ENCODE measurements at places on chromosomes 6 and 20.

DNA sequence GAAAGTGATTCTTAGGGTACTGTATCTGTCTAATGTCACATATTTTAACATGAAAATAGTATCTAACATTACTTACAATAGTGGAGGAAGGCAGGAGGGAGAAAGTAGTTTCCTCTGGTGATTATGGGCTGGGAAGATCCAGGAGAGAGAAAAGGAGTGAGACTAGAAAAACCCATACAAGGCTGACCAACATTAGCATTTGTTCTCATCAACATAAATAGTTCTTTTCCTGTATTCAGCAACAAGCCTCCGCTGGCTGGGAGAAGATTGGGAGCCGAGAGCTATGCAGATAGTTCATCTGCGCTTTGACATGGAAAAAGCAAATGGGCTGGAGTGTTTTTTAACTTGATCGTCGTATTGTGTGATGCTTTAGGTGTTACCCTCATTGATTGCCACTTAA lies 239.4 kb downstream of the PHACTR1 start:
- DNase-seq = no peak

GRCh38 chr20:48467622-48468021 lies 360.2 kb downstream of the PREX1 start:
- DNase-seq = no peak

DNA sequence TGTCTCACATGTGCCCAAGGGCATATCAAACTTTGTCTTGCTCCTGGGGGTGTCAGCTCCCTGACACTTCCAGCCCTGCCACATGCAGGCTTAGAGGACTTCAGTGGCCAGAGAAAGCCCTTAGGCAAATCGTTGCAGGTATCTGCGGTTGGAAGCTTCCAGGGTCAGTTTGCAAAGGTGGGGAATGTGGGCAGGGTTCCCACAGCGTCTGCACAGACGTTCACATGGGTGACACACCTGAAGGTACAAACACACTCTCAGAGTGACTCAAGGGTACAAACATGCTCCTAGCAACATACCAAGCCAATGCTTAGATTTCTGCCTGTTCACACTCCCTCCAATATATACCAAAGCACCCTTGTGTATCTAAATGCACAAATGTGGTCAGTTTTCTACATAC lies 30.0 kb downstream of the VSTM2L start:
- DNase-seq = peak; percentile 82

DNA sequence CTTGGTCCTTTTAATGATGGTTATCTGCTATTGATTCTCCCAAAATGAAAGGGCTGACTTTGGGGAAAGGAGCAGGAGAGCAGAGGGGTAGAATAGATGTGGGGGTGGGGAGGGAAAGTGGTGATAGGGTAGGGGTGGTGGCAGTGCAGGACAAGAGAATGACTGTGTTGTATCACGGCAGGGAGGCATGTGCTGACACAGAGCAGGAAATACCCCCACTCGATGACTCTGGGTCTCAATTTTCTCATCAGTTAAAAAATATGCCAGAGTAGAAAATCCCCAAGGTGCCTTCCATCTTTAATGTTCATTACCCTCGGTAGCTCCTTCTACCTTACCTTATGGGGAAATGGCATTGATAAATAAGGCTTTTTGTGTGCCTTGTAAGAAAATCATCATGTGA lies 79.0 kb upstream of the ATXN1 start:
- no peak for DNase-seq

GRCh38 chr6:6922166-6922565 lies 185.6 kb upstream of the RREB1 start:
- DNase-seq = no peak

DNA sequence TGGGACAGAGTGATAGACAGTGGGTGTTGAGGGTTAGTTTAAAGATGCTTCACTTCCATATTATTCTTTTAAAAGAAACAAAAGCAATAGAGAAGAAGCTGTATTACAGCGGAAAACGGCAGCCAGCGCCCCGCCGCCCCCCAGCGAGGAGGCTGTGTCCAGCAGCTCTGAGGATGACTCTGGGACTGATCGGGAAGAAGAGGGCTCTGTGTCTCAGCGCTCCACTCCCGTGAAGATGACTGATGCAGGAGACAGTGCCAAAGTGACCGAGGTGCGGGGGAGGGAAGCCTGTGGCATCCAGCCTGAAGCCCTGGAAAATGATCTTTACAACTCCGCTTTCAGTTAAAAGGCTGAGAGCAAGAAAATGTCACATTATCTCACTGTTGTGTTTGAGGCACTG lies 100.2 kb downstream of the FIG4 start:
- peak; percentile 5 for DNase-seq

- DNase-seq = peak; percentile 57
Measured at GRCh38 chr6:10180138-10181074, 234.5 kb downstream of the TFAP2A start.

GRCh38 chr6:142381845-142382378 lies 80.1 kb downstream of the ADGRG6 start:
- DNase-seq = no peak

- no peak for DNase-seq
Measured at GRCh38 chr6:144714021-144714712, 429.0 kb downstream of the UTRN start.

DNA sequence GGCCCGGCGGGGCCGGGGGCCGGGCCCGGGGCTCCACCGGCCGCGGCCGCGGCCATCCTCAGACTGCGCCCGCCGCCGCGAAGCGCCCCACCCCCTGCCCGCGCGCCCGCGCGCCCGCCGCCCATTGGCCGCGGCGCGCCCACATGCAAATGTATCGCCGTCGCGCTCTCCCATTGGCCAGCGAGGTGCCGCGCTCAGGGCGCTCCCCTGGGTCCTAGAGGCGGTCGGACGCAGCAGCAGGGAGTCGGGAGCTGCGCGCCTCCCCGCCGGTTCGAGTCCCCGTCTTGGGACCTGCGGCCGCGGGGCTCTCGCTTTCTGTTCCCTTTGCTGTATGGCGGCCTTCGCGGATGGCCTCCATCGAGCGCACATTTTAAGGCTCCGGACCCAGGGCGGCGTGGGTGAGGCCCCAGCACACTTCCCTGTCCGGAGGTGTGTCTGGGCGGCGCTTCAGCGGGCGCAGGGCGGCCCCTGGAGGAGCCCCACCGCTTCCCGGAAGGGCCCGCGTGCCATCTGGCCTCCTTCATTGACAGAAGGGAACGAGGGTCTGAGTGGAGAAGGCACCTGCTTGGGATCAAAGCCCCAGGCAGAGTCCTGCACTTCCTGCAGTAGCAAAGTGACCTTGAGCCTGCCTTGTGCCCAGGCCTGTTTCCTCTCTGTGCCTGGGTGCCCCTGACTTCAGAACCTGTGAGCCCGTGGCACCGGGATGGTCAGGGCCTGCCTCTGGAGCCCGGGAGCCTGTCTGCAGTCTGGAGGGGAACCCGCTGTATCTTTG lies at the start of gene CABLES2:
CABLES2 (minus strand) TSS at position 65 of the 772 bp plus-strand sequence; CDS start at position 56, 9 bp downstream.
- DNase-seq = peak; percentile 94

- peak; percentile 5 for DNase-seq
Measured at GRCh38 chr6:16322666-16323312, 84.4 kb downstream of the GMPR start.

GRCh38 chr6:34082864-34083626 lies 62.8 kb downstream of the GRM4 start:
- DNase-seq = no peak

- peak; percentile 98 for DNase-seq
Measured at GRCh38 chr20:18287915-18288748, at the start of gene ZNF133. Gene ZNF133, plus strand, starts transcription at chr20:18288527. Its CDS starts 17,160 bp downstream, at chr20:18305687.

DNA sequence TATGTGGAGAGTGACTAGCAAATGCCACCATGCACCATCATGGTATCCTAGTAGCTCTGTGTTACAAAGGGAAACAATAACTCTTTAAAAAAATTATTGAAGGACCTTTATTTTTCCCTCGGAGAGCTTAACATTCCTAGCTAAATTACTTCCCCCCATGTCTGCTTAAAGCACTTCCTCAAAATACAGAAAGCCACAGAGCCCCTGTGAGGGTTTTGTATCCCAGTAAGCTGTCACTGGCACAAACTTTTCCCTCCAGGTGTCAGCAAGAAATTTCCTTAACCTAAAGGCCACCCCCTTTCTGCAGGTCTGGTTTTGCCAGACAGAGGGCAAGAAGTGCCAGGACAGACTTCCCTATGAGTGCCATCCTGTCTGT lies 340.0 kb upstream of the PRDM1 start:
- no peak for DNase-seq

- DNase-seq = peak; percentile 80
Measured at GRCh38 chr20:44738813-44739477, 6.7 kb upstream of the KCNK15 start.

- no peak for DNase-seq
Measured at GRCh38 chr20:59322081-59322480, 21.7 kb downstream of the EDN3 start.

DNA sequence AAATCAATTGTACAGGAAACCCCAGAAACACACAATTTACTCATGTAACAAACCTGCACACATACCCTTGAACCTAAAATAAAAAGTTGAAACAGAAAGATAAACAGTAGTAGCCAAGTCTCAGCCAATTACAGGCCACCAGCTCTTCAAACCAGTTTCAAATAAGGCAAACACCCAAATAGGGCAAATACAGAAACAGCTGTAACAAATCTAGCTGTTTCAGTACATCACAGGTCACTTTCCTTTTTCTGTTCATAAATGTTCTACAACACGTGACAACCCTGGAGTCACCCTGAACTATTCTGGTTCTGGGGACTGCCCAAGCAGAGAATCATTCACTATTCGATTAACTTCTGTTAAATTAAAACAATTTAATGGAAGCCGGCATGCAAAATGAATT lies 329.0 kb downstream of the GJA1 start:
- DNase-seq = no peak

- DNase-seq = peak; percentile 25
Measured at GRCh38 chr6:136113736-136114173, 136.4 kb downstream of the MTFR2 start.

- no peak for DNase-seq
Measured at GRCh38 chr6:55255113-55255512, 72.2 kb upstream of the GFRAL start.

- peak; percentile 95 for DNase-seq
Measured at GRCh38 chr6:160810238-160810637, 108.2 kb downstream of the PLG start.

- DNase-seq = peak; percentile 90
Measured at GRCh38 chr6:25278914-25279747, at the start of gene CARMIL1. Gene CARMIL1, plus strand, starts transcription at chr6:25279374. Its CDS starts 422 bp downstream, at chr6:25279796.

GRCh38 chr20:49727894-49728885 lies 14.5 kb upstream of the B4GALT5 start:
- no peak for DNase-seq

- DNase-seq = peak; percentile 67
Measured at GRCh38 chr6:143060354-143060805, 309 bp upstream of the AIG1 start.

GRCh38 chr6:170200458-170200891 lies 90.4 kb downstream of the DLL1 start:
- peak; percentile 17 for DNase-seq

DNA sequence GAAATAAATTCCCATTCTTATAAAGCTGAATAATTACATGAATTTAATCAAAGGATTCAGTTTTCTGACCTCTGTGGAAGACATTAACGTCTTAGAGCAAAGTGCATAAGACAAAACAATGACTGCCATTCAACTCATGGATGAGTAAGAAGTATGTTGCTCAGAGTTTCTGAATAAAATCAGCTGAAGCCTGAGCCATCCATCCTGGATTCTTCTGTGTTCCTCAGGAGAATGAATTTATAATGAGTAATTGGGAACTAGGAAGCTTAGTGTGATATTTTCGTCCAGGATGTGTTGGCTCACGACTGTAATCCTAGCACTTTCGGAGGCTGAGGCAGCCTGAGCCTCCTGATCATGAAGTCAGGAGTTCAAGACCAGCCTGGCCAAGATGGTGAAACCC lies 62.8 kb downstream of the PERP start:
- DNase-seq = peak; percentile 65

DNA sequence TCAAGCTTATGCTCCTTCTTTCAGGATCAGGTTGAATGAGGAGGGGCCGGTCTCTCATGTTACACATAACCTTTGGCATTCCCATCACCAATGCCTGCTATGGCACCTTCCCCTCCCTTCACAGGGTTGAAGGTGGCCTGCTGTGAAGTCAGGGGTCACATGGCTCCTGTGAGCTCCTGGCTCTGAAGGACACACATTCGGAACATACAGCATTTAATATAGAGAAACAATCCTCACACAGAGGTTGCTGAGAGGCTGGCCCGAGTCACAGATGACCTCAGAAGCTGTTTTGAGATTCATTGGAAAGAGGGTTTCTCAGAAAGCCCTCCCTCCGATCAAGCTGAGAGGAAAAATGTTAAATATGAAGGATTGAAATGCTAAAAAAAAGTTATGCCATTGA lies 82.1 kb downstream of the PSMG4 start:
- no peak for DNase-seq

GRCh38 chr6:84467296-84467695 lies 239.9 kb upstream of the CEP162 start:
- DNase-seq = peak; percentile 77

DNA sequence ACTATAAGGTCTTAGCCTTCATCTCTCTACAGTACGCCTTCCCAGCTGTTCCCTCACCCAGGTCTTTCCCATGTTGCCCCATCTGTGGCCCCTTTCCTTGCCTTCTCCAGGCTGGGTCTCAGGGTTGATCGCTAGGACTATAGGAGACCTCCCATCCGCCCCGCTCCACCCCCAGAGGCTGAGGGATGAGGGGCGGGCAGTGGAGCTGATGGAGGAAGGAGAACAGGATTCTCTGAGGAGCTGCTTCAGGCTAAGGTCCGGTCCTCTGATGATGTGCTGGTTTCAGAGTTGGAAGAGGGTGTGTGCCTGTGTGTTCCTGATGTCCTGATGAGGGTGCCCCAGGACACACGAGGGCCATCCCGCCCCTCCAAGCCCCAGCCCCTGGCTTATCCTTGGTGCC lies 154.8 kb upstream of the QKI start:
- no peak for DNase-seq

DNA sequence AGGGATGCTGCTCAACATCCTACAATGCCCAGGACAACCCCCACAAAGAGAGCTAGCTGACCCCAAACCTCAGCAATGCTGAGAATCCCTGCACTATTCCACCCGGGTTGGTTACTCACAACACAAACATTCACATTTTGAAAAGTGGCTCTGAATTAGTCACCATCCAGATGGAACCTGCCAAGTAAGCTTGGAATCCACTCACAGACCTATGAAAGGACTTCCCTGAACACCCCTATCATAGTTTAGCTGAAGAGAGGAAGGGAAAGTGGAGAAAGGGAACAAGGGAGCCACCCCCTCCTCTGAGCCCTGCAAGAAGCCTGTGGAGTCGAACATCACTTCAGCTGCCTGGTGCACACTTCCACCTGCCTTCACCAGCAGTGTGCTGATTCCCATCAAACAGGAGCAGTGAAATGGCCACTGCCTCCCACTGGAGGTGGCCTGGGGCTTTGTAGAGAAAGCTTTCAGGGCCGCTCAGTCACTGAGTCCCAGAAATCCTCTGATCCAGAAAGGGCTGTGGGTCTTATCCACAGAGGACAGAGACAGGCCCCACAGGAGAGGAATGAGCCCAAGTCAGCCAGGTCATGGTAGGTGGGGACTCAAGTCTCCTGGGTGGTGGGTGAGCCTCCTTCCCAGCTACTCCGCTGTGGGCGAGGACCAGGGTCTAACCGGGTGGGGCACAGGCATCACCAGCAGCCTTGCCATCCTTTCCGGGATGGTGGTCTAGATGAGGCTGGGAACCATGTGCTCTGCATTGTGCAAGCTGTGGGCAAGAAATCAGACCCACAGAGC lies 203.7 kb downstream of the SYNDIG1 start:
- peak; percentile 97 for DNase-seq

Measured in PC-3 (cell line).